ENCODE measurements at places on chromosomes 7 and 10.

- DNase-seq: no peak
Measured at GRCh38 chr10:5142199-5142598, 42.8 kb downstream of the AKR1C8 start.

GRCh38 chr10:45253183-45253914 is 62.1 kb downstream of the OR13A1 start:
- no peak for DNase-seq

DNA sequence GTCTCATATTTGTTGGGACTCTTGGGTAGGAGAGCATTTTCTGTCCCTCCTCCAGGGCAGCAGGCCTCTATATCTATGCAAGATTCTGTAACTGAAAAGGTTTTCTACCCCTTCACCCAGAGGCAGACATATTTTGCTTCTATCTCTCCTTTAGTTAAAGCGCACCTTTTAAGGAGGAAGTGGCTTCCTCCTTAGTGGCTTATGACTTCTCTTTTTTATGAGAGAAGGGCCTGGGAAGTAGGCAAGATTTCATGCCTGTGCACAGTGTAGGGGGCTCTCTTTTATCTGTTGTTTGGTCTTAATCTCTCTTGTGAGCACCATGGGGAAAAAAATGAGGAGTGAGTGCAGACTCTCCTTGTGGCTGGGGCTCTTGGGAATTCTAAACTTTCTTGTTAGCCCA is 122.1 kb downstream of the LRMDA start:
- DNase-seq: no peak

GRCh38 chr10:104449391-104449790 is 95.8 kb downstream of the CFAP58 start:
- peak; percentile 56 for DNase-seq
